Esophagus squamous epithelium (tissue), 5 donors: ENCODE measurements at places on chromosomes 4 and X. TPM values are rescaled to one million over a fixed set of nuclear protein-coding genes. Genes with fewer than 3 reads are reported as not detected.

DNA sequence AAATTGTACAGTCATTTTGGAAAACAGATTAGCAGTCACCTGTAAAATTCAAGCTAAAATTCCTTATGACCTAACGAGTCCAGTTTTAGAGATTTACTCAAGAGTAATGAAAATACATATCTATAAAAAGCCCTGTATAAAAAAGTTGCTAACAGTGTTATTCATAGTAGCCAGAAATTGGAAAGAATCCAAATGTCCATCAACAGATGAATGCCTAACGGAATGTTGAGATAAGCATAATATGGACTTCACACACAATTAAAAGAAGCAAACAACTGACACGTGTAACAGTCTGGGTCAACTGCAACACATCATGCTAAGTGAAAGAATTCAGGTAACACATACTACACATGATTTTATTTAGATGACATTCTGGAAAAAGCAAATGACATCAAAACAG is 584.8 kb upstream of the AGA start:
- no peak for DNase-seq

DNA sequence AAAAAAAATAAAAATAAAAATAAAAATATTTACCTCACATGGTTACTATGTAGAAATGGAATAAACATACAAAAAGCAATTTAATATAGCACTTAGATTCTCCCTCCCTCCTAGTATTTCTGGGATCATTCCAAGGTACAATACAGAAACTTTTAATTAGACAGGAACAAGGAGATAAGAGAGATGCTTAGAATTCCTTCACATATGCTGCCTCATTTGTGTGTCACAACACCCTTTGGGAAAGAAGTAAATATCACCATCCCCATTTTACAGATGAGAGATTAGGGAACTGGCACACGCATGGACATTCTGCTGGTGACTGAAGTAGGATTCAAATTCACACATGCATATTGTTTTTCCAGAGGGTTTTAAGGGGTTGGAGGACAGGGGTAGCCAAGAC is 164.2 kb downstream of the APBB2 start:
- DNase-seq: no peak

- DNase-seq: no peak
Measured at GRCh38 chr4:157978680-157979361, 194.0 kb downstream of the GASK1B start.

Gene ADH7
- total RNA-seq: 420 TPM

DNA sequence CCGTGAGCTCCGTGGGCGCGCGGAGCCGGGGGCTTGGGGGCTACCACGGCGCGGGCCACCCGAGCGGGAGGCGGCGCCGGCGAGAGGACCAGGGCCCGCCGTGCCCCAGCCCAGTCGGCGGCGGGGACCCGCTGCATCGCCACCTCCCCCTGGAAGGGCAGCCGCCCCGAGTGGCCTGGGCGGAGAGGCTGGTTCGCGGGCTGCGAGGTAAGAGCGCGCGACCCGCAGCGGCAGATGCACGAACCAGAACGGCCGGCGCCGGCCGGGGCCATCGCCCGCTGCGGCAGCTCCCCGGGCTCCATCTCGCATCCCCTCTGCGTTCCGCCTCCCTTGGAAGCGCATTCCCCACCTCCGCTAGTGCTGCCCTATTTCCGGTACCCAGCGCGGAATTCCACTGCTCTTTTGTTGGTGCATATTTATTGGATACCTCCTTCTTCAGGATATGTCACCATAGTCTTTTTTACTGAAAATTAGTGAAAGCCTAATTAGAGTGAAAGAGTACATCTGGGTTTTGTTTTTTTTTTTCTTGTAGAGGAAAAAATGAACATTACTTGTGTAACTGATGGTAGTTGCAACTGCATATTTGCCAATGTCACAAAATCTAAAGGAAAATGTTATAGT is 797 bp downstream of the PKD2 start:
- no peak for DNase-seq

- no peak for DNase-seq
Measured at GRCh38 chrX:52138830-52139544, 45.7 kb upstream of the MAGED4 start.

- no peak for DNase-seq
Measured at GRCh38 chr4:101458914-101459313, 111.6 kb upstream of the PPP3CA start.

Gene ARX
- not detected for total RNA-seq

- DNase-seq: no peak
Measured at GRCh38 chrX:150980186-150980585, 2.9 kb upstream of the HMGB3 start.

- peak; percentile 4 for DNase-seq
Measured at GRCh38 chrX:20412871-20413486, 146.3 kb upstream of the RPS6KA3 start.

DNA sequence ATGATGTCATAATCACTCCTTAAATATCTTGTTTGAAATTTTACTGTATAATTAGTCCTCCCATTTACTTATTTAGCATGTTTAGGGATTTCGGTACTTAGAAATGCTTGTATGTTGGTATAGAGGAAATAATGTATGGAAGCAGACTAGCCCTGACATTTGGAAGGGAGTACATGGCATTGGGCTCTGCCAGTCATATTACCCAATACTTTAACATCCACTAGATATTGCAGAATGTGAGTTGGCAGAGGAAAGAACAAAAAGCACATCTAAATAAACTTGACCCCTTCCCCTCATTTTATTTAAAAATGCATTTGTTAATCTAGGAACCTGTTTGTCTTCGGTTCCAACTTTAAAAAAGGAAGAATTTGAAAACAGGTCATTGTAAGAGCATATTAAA is 77.8 kb downstream of the RS1 start:
- no peak for DNase-seq

GRCh38 chrX:106468433-106468832 is 143.3 kb upstream of the RADX start:
- DNase-seq: no peak

- no peak for DNase-seq
Measured at GRCh38 chr4:144611850-144612249, 34.1 kb upstream of the HHIP start.

- no peak for DNase-seq
Measured at GRCh38 chr4:130922955-130923354, 1827.0 kb downstream of the C4orf33 start.

Gene NSUN7
- 2.4 TPM for total RNA-seq

DNA sequence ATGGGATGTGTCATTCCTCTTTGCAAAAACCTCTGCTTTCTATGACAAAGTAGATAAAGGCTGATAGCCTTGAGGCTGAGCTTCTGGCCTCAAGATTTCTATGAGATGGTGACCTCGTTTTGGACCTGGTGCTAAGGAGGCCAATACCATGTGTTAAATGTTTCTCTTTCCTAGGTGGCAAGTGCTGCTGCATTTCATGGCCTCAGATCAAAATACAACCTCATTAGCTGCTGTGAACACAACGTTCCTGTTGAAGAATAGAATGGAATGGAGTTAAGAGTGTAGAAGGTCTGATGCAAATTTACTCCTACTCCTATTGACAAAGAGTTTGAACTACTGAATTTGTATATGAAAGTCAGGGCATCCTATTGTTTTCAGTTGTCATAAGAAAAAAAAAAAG is 112.0 kb downstream of the C4orf51 start:
- DNase-seq: no peak

Gene FDCSP
- total RNA-seq: not detected

Gene PAGE1
- not detected for total RNA-seq

DNA sequence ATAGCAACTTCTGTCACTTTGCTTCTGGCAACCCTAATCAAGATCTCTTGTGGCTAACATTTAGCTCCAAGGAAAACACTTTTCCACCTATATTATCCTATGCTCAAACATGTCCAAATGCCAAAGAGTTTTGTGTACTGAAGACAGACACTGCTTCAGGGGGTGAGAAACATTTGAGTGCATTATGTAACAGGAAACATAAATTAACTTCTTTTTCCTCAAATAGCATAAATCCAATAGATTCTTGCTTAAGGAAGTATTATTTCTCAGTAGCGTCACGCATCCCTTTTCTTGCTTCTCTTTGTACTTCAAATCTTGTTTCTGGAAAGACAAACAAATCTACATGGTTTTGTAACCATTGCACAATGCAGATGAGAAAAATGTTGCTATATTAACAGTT is 839.1 kb downstream of the GLUD2 start:
- no peak for DNase-seq

Gene ATP1B4
- total RNA-seq: not detected

DNA sequence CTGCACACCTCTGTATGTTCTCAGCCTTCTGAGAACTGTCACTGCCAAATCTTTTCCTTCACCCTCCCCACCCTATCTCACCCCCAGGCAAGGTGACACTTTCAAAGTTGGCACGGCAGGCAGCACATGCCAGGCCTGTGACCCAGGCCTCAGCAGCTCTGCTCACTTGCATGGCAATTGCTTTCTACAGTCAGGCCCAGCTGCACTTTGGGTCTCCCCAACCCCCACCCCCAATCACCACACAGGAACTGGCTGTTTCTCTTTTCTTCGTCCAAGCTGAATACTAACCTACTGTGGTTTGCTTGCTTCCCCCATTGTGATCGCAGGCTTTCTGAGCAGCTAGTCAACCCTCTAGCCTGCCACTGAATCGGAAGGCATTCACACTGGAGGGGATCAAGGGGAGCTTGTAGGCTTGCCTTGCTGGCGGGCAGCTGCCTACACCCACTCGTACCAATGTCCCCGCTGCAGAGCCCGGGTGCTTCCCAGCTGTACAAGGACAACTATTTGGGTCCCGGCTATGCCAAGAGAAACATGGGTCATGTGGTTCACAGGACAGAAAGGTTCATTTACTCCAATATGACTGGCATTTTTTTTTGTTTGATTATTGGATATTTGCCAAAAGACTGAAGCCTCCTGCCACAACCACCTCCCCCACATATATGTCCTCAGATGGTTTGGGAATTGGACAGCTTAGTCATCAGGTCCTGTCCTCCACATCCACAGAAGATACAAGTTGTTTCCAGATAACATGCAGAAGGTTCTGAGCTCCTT is 28.1 kb downstream of the SLC25A43 start:
- DNase-seq: no peak

GRCh38 chrX:1442016-1442665 is 10.6 kb downstream of the ASMTL start:
- no peak for DNase-seq

DNA sequence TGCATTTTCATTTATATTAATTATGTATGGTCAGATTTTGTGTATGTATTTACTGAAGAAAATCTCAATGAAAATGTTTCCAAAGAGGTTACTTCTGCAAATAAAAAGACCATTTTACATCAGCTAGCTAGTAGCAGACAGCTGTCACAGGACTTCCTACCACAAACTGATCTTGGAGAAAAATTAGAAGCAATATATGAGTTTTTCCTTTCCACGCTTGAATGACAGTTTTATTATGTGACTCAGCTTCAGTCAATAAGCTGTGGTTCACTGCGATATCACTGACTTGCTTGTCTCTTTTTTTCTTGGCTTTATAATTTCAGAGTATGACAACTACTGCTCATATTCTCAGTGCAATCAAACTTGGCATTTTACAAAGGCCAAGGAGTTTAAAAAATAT is 787.4 kb upstream of the GALNTL6 start:
- no peak for DNase-seq

Gene GPR50
- total RNA-seq: 0.18 TPM

DNA sequence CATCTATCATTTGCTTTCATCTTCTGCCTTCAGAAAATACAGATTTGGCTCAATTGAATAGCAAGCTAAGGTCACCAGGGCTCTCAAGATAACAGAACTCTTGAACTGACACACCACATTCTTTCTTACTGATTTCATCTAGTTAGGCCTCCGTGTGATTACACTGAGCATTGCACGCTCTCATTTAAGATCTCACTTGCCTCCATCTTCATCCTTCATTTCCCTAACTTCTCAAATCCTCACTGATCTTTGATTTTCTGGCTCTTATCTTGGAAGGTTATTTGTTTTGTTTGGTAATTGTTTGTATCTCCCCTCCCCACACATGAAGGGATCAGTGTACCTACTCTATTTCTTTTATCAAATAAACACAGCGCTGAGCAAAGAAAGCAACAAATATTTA is 47.7 kb downstream of the MANBA start:
- DNase-seq: no peak

Gene ERAS
- total RNA-seq: not detected

- no peak for DNase-seq
Measured at GRCh38 chr4:163598489-163598888, 104.0 kb downstream of the TMA16 start.

Gene COL4A5
- total RNA-seq: 31.7 TPM

Gene MGARP
- not detected for total RNA-seq

Gene MAML3
- total RNA-seq: 6.9 TPM

GRCh38 chr4:77147079-77147782 is 9.8 kb upstream of the CCNG2 start:
- DNase-seq: no peak

GRCh38 chr4:139958739-139959098 is 195.3 kb downstream of the MAML3 start:
- DNase-seq: no peak

DNA sequence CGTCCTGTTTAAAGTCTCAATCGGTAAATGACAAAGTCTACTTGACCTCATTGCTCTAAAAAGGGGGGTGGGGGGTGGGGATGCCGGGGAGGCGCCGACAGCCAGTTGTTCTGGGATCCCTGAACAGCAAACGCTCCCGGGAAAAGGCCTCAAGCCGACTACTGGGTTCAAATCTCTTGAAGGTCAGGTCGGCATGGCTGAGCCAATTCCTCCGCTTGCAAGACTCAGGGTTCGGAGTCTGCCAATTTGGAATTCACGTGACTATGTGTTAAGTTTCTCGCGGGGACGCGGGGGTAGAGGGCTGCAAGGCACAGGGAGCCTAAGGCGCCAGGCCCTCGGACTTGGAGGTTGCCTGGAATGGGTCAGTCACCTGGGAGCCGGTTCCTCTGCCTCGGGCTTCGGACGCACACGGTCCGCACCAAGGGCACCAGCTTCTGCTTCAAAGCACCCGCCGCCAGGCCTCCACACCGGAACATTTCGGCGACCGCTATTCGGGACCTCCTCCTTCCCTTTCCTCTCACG is 399 bp downstream of the AIFM1 start:
- no peak for DNase-seq

GRCh38 chrX:148538582-148538981 is 38.2 kb downstream of the AFF2 start:
- DNase-seq: no peak

DNA sequence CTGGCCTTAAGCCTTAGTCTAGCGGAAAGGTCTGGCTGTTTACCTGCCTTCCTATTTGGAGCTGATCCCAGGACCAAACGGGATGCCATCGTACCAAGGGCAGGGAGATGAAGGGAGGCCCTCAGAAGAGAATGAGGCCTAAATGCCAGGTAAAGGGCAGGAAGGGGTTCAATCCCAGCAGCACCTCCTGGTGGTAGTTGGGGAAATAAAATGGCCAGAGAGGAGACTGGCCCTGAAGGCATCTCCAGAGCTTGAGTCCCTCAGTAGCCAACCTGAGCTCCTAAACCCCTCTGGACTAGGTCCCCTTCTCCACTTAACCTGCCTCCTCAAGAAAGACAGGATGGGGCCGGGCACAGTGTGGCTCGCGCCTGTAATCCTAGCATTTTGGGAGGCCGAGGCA is 53.7 kb downstream of the KDM5C start:
- DNase-seq: no peak
